Caki2 (cell line): ENCODE measurements at places on chromosomes 7 and 10. TPM values are rescaled to one million over a fixed set of nuclear protein-coding genes. Genes with fewer than 3 reads are reported as not detected.

HOXA13 gene
- 0.70 and 1.2 TPM in 2 replicates for total RNA-seq

FGFR2 gene
- total RNA-seq, result 7.4 and 13.5 TPM in 2 replicates

ITPRIP gene
- total RNA-seq, result 16.6 and 18.3 TPM in 2 replicates

SPDYE16 gene
- total RNA-seq, result 2.2 TPM in 1 of 2 replicates, not detected in the other

GSTO2 gene
- 2.8 and 15.1 TPM in 2 replicates for total RNA-seq

FAM25A gene
- not detected in 2 replicates for total RNA-seq

PLA2G12B gene
- not detected in 2 replicates for total RNA-seq

PTF1A gene
- not detected in 2 replicates for total RNA-seq

CNTNAP2 gene
- total RNA-seq, result not detected in 2 replicates

BAZ1B gene
- total RNA-seq, result 50.9 and 54.6 TPM in 2 replicates

NOC3L gene
- 20.3 and 25.2 TPM in 2 replicates for total RNA-seq

PDZD7 gene
- total RNA-seq, result 0.51 and 5.3 TPM in 2 replicates

KCNIP2 gene
- 0.20 TPM in 1 of 2 replicates, not detected in the other for total RNA-seq

NDUFB2 gene
- total RNA-seq, result 335 and 337 TPM in 2 replicates

MYOZ1 gene
- not detected in 2 replicates for total RNA-seq

NDUFB8 gene
- 132 and 185 TPM in 2 replicates for total RNA-seq

TMEM176A gene
- not detected in 2 replicates for total RNA-seq

TAF6 gene
- total RNA-seq, result 17.8 and 29.7 TPM in 2 replicates

HMX3 gene
- total RNA-seq, result not detected in 2 replicates

RBAK gene
- total RNA-seq, result 1.0 and 2.4 TPM in 2 replicates

PDSS1 gene
- total RNA-seq, result 8.5 and 8.9 TPM in 2 replicates

EVX1 gene
- not detected in 2 replicates for total RNA-seq

RSBN1L gene
- total RNA-seq, result 8.9 and 9.2 TPM in 2 replicates

PAX4 gene
- not detected in 2 replicates for total RNA-seq

HOXA9 gene
- total RNA-seq, result 46.9 and 62.2 TPM in 2 replicates

METTL27 gene
- 60.4 and 71.8 TPM in 2 replicates for total RNA-seq

CPN1 gene
- total RNA-seq, result not detected in 2 replicates

TMEM130 gene
- 27.3 TPM in 2 replicates for total RNA-seq

GBX1 gene
- not detected in 2 replicates for total RNA-seq

MYPN gene
- total RNA-seq, result 0.64 TPM in 1 of 2 replicates, not detected in the other

SFRP4 gene
- total RNA-seq, result 19.2 and 19.4 TPM in 2 replicates

HECW1 gene
- total RNA-seq, result 14.0 and 35.3 TPM in 2 replicates

CYP17A1 gene
- not detected in 2 replicates for total RNA-seq

IGFBP3 gene
- 354 and 370 TPM in 2 replicates for total RNA-seq

LRRTM3 gene
- not detected in 2 replicates for total RNA-seq

POLR2J2 gene
- total RNA-seq, result not detected in 2 replicates

SPDYE3 gene
- total RNA-seq, result not detected in 2 replicates

CUZD1 gene
- total RNA-seq, result 2.5 TPM in 1 of 2 replicates, not detected in the other

PRKCQ gene
- 9.8 and 10.8 TPM in 2 replicates for total RNA-seq

NUTM2A gene
- total RNA-seq, result 1.7 TPM in 1 of 2 replicates, not detected in the other

ERVW-1 gene
- total RNA-seq, result not detected in 2 replicates

GPER1 gene
- total RNA-seq, result 2.5 and 7.7 TPM in 2 replicates

TEX36 gene
- total RNA-seq, result not detected in 2 replicates

PTPRZ1 gene
- not detected in 2 replicates for total RNA-seq

GRM3 gene
- not detected in 2 replicates for total RNA-seq

SDK1 gene
- total RNA-seq, result 8.7 and 9.1 TPM in 2 replicates

MLXIPL gene
- total RNA-seq, result not detected in 2 replicates

CPA2 gene
- not detected in 2 replicates for total RNA-seq

TNS3 gene
- 47.7 and 50.5 TPM in 2 replicates for total RNA-seq

DRGX gene
- not detected in 2 replicates for total RNA-seq

MMD2 gene
- not detected in 2 replicates for total RNA-seq

MRLN gene
- total RNA-seq, result not detected in 2 replicates

OPN4 gene
- total RNA-seq, result 0.17 TPM in 1 of 2 replicates, not detected in the other

GRB10 gene
- 83.7 and 87.2 TPM in 2 replicates for total RNA-seq

MORN4 gene
- 8.2 and 10.5 TPM in 2 replicates for total RNA-seq

KCNMA1 gene
- total RNA-seq, result 6.2 and 12.8 TPM in 2 replicates

RARRES2 gene
- 2.7 and 10.6 TPM in 2 replicates for total RNA-seq

LRIT1 gene
- not detected in 2 replicates for total RNA-seq
